M059J (cell line): ENCODE measurements at places on chromosomes 3 and 15. TPM values are rescaled to one million over a fixed set of nuclear protein-coding genes. Genes with fewer than 3 reads are reported as not detected.

- DNase-seq = peak; percentile 12
Measured at GRCh38 chr3:104392327-104392726, 974.4 kb upstream of the ALCAM start.

- DNase-seq = no peak
Measured at GRCh38 chr3:171508206-171508605, 48.0 kb upstream of the TNIK start.

GRCh38 chr3:143123353-143123984 is 3.9 kb downstream of the CHST2 start:
- DNase-seq = no peak

DNA sequence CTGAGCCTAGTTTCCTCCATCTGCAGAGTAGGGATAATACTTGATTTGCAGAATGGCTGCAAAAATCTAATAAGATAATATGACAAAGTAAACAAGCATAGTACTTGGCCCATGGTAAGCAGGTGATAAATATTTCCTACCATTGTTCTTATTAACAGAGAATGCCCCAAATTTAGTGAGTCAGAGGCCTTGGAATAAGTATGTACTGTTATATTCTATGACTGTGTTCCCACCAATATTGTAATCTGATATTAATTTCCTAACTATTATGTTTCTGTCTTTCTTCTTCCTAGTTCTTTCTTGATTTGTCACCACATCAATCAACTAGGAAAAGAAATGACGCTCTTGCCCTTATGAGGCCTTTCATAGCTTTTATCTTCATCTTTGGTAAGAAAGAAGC is 178.4 kb upstream of the SLC2A2 start:
- DNase-seq = no peak

DNA sequence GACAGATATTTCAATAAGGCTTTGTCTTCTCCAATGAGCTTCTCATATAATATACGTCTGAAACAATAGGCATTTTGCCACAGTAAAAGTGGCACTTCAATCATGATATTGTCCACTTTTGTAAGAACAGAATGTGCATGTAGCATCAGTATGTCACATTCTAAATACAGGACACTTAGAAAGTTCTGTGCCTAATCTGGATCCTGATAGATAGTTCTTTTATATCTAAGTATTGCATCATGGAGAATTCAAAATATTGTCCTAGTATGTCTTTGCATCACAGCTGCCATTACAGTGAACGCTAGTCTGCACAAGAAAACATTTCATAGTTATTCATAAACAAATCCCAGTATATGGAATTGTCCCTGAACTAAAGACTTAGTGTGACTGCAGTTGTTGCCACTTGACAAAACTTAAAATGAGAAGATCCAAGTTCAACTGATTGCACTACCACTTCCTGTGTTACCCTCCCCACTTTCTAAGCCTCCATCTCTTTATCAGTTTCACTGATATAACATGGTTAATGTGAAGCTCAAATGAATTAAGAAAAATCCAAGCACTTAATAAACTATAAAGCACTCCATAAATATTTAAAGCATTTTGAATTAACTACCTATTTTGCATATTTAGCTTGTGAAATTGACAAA is 19.6 kb downstream of the LRRFIP2 start:
- no peak for DNase-seq

- peak; percentile 90 for DNase-seq
Measured at GRCh38 chr3:125916376-125916978, 52.5 kb upstream of the ROPN1B start.

DNA sequence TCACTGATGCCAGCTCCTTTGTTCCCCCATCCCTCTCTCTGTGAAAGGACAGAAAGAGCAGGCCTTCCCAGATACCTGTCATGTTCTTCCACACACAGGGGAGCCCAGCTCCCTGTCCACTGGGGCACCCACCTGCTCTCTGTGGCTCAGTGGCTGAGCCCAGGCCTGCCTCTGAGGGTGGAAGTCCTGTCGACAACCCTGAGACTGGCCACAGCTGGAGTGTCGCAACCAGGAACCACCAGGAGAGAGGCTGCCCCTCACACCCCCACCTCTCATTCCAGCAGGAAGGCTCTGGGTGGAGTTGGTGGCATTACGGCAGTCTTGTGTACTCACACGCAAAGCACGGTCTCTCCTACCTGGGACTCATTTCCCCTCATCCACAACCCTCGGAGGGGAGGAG is 66.3 kb downstream of the MEGF11 start:
- DNase-seq = no peak

GRCh38 chr15:100628746-100629145 is 26.4 kb downstream of the ASB7 start:
- DNase-seq = peak; percentile 35

DNA sequence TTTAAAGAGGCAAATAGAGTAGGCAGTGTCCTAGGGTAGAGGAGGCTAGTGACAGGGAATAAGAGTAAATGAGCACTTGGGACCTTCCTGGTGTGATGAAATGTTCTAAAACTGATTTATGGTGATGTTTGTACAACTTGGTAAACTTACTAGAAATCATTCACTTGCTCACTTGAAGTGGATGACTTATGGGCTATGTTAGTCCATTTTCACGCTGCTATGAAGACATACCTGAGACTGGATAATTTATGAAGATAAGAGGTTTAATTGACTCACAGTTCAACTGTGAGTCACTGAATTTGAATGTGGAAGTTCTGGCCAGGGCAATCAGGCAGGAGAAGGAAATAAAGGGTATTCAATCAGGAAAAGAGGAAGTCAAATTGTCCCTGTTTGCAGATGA is 31.7 kb upstream of the DHX36 start:
- no peak for DNase-seq

DNA sequence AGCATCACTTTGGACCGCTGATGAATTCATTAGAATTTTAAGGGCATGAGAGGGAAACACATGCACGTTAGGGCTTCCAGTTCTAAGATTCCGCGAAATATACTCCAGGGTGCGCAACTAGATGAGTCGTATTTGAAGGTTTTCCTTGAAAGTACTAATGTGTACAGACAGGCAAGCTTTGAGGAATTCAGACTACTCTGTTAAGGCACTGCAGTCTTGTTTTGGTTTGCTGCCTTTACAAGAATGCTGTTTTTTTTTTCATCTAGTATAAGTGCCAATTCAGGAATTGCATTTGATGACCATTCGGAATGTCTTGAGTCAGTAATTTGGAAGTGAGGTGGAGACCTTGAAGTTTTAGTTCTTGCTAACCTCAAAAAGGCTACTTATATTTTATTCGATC is 19.1 kb downstream of the TRNT1 start:
- no peak for DNase-seq

The ACKR4 gene
- 0.20 and 0.44 TPM in 2 replicates for total RNA-seq

The SPSB4 gene
- total RNA-seq = 0.02 TPM in 1 of 2 replicates, not detected in the other
